Stimulated activated CD4-positive, alpha-beta T cell treated with anti-CD3 and anti-CD28 coated beads, Interleukin-15, amount 100 ng/mL, for 24 hours (primary cell): ENCODE measurements at places on chromosomes 11 and 22.

GRCh38 chr11:3123761-3124733, 41.1 kb downstream of the OSBPL5 start:
- no peak for DNase-seq

DNA sequence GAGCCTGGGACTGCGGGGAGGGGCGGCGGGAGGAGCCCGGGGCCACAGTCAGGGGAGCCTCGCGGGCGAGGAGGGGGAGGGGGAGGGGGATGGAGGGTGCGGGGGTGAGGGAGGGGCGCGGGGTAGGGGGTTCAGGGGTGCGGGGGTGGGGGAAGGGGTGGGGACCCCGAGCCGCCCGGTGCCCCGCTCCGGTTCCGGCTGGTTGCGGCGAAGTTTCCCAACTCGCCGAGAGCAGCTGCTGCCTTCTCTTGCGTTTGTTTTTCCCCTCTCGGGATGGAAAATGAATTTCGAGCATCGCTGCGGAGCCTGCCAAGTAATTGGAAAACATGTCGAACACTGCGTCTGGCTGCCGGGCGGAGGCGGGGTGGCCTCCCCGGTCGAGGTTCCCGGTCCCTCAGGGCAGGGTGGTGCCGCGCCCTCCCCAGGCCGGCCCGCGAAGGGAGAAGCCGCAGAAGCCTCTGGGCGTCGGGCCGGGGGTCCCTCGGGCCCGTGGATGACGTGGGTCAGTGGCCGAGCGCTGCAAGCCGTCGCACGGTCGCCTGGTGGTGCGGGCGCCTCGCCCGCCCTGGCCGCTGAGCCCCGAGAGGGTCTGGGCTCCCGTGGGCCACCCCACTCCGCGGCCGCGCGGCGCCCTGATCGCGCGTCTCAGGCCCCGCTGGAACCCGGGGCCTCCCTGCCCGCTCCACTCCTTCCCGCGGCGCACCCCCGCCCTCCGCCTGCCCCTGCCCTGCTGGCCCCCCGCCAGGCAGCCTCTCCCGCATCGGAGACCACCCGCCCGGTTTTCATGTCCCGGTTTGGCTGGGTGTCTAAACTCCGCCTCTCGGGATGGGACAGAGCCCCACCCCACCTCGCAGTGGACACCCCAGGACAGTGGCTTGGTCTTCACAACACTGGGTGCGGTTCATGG, 12.1 kb downstream of the SPATA19 start:
- peak; percentile 21 for DNase-seq

- DNase-seq = no peak
Observed at GRCh38 chr11:28089378-28089777, 18.6 kb downstream of the KIF18A start.

DNA sequence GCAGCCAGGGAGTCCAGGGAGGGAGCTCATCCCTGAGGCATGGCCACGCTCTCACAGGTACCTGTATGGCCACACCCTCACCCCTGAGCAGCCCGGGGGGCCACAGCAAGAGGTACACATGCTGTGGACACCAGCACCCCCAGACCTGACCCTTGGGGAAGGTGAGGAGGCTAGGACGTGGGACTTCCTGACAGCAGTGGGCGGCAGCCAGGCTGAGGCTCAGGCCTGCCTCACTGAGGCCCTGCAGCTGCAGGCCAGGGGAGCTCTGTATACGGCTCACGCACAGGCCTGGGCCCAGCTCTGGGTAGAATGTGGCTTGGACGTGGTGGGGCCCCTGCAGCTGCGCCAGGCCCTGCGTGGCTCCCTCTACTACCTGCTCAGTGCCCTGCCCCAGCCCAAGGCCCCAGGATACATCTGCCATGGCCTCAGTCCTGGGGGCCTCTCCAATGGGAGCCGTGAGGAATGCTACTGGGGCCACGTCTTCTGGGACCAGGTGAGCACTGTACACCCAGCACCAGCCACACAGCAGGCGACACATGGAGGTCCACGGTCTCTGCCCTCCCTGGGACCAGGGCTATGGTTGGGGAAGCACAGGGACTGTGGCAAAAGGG, 1.8 kb downstream of the PGGHG start:
- DNase-seq = no peak

- DNase-seq = peak; percentile 55
Observed at GRCh38 chr11:534396-535209, 773 bp downstream of the HRAS start.

GRCh38 chr11:91296629-91297028, 928.0 kb upstream of the FAT3 start:
- no peak for DNase-seq

DNA sequence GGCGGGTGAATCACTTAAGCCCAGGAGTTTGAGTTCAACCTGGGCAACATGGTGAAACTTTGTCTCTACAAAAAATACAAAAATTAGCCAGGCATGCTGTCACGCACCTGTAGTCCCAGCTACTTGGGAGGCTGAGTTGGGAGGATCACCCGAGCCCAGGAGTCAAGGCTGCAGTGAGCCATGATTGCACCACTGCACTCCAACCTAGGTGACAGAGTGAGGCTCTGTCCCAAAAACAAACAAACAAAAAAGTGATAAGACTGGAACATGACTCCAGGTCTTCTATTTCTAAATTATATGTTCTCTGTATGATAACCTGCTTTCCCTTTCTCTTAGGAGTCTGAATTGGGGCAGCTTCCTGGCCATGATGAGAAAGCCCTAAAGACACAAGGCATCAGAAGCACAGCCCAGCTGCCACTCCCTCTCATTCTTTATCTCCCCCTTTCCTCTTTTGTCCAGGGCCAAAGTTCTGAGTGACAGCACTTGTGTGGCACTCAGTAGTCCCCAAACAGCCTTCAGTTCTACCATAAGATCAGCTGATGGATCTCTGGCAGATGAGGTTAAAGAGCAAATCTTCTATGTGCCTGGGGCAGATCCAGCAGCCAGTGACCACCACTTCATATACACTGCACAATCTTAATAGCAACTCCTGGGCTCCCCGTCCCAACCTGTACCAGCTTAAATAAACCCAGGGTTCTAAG, 136.0 kb downstream of the C11orf58 start:
- no peak for DNase-seq

- peak; percentile 18 for DNase-seq
Observed at GRCh38 chr11:14105446-14105845, 142.9 kb downstream of the SPON1 start.

GRCh38 chr11:86287468-86287796, 14.6 kb upstream of the HIKESHI start:
- no peak for DNase-seq

GRCh38 chr11:11788063-11788710, 53.6 kb upstream of the USP47 start:
- DNase-seq = no peak

DNA sequence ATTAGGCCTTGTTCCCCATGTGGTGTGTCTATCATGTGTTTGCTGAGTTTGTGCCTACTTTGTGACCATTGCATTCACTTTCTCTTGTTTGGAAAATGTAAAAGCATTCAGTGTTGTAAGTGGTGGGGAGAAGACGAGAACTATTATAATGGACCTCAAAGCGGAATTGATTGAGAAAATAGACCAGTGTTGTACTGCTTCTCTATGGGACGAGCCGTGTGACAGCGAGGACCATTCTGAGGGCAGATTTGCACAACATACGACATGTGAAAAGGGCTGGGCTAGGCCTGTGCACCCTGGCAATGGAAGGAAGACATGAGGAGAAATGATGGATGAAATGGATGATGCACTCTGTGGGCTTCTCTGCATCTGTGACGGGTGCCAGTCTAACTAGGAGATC, 233.5 kb downstream of the DSCAML1 start:
- DNase-seq = no peak
